ENCODE measurements at places on chromosomes 5 and 9.

DNA sequence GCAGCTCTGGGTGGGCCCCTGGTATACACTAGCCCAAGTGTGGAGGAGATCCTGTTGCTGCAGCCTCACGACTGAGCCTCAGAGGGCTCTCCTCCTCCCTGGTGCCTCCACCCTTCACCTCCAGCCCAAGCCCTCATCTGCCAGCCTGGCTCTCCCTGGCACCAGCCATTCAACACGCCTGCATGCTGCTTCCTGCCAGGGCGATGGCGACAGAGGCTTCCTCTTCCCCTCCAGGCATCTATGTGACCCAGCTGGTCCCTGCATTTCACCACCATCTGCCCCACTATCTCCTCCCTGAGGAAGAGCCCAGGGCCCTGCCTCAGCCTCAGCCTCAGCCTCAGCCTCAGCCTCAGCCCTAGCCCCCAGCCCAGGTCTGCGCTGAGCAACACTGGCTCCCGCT, 54.8 kb upstream of the ANGPTL2 start:
- no peak for DNase-seq

DNA sequence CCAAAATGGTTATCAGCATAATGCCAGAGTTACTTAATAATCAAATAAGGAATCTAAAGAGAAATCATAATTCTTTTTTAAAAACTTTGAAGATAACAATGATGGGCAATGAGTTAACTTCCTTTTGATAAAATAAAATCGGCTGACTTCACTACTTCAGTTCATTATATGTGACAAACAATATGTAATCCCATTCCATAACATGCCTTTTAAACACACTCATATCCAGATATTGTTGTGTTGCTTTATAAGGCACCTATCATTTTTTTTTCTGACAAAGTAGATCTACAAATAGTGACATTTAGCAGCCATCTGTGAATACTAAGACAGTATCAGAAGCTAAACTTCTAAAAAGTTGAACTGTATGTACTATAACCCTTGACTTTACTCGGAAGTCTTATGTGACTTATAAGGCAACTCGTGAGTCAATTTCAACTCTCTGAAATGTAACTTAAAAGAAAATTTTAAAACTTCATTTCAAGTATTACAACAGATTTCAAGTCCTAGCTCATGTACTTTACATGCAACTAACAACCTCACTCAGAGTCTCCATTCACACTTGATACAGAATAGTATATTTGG, 7.5 kb downstream of the ADAMTS6 start:
- no peak for DNase-seq

- DNase-seq: peak; percentile 53
Observed at GRCh38 chr9:130448035-130448624, 3.4 kb downstream of the ASS1 start.

- no peak for DNase-seq
Observed at GRCh38 chr9:131464354-131465000, 38.2 kb upstream of the POMT1 start.

DNA sequence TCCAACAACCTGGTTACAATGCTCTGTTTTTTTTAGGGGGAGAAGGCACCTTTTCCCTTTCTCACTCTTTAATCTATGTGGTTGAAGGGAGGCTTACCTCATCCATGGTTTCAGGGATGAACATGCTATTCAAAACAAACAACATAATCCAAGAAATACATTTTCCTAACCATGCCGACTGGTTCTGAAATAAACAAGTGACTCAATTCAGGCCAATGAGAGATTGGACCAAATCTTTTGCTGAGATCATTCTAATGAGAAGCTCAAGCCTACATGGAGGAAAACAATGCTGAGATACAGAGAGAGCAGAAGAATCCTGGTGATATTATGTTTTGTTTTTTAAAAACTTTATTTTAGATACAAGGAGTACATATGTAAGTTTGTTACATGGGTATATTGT, 46.8 kb upstream of the ELL2 start:
- DNase-seq: no peak

- DNase-seq: no peak
Observed at GRCh38 chr9:33105959-33106358, 29.5 kb upstream of the SMU1 start.

- peak; percentile 93 for DNase-seq
Observed at GRCh38 chr5:145925353-145925752, 11.0 kb upstream of the SH3RF2 start.

DNA sequence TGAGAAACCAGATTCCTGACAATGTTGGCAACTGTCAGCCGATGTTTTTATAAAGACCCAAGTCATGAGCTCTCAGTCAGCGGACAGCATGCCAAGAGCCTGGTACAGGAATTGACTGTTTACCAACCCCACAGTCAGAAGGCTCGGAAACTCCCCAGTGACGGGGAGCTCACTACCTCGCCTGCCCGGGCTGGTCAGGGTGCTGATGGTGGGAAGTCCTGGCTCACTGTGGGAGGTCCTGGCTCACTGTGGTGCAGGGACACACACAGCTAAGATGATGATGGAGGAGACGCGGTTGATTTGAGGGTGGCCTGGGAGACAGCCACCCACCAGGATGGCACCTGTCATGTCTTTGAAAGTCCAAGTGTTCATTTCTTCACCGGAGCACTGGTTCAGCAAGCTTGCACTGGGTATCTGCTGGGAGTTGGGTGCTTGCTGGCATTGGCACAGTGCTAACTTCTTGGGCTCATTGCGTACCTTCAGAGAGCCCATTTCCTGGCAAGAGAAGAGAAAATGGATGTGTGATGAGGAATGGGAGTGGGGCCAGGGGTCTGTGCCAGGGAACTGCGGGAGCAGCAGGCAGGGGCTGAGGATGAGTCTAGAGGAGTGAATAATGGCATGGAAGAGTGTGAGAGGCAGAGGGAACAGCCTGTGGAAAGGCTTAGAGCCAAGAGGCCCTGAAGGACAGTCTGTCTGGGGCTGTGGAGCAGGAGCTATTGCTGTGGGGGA, 15.3 kb downstream of the ASS1 start:
- DNase-seq: no peak

- no peak for DNase-seq
Observed at GRCh38 chr5:139394654-139395566, at the start of gene PROB1. Gene PROB1, minus strand, starts transcription at chr5:139395104. Its CDS starts 23 bp downstream, at chr5:139395081.

DNA sequence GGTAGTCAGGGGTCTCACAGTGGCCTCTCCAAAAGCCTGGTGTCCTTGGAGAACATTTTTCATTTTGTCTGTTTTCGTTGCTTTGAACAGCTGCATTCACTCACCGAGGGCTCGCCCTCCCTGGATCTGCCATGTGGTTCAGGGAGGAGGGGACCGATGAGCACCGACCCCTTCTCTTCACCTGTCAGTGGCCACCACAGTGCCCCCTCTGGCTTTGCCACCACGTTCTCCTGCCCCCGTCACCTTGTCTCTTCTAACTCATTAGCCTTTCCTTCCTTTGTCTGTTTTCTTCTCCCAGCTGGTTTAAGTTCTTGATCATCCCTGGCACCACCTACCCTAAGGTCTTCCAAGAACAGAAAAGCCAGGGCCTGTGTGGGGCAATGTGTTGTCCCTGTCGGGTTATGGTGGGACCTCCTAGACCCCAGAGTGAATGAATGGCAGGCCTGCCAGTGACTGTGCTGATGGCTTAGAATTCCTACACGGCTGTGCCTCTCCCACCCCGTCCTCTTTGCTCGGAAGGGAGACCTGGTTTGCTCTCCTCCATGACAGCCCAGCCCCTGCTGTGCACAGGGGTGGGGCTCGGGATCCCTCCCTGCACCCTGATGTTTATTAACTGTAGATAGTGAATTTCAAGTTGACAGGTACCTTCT, 90.0 kb downstream of the ANKRD33B start:
- DNase-seq: no peak

DNA sequence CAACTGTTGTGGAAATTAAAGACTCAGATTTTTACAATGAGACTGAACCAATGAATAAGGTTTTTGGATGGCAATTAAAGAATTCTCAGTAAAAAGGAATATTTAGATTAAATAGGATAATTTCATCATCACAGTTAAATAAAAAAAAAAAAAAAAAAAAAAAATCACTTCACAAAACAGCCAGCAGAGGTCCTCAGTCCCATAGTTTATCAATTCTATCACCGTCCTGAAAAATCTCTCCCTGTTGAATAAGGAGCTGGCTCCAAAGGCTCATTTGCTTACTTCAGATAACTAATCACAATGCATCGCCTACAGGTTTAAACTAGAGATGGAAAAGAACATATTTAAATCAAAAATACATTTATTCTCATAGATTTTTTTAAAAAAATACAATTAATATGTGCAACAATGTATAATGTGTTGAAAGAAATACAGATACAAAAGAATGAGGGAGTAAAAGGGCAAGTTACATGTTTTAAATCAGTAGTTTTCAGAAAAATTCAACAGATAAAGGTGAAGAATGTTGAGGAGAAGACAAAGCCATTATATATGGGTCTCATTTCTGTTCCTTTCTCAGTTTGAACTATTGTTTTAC, 175.8 kb upstream of the CHD1 start:
- no peak for DNase-seq

GRCh38 chr5:138502121-138502520, 36.8 kb downstream of the EGR1 start:
- no peak for DNase-seq

- no peak for DNase-seq
Observed at GRCh38 chr5:61638476-61638875, 306.4 kb downstream of the ZSWIM6 start.

GRCh38 chr9:92529124-92529523, 6.7 kb downstream of the ECM2 start:
- no peak for DNase-seq

DNA sequence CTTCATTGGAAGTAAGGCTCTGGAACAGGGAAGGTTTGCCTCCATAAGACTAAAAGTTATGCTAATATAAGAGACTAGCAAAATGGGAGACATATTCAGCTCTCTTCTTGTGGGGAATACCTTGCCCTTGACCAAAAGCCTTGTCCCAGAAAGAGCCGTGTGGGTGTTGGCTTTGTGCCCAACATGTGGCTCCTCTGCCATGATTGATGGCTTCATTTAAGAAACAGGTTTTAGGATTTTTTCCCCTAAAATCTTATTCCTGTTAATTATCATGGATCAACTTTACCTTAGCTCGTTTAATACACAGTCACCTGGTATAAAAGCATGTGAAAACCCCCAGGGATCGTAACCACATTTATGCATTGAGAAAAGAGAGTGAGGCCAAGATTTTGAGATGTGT, 38.9 kb downstream of the DOCK8 start:
- DNase-seq: no peak

- no peak for DNase-seq
Observed at GRCh38 chr9:121289026-121289771, 21.2 kb downstream of the GSN start.

- no peak for DNase-seq
Observed at GRCh38 chr5:129382921-129383672, 77.0 kb upstream of the ADAMTS19 start.

- DNase-seq: no peak
Observed at GRCh38 chr9:15420796-15421195, 1.9 kb upstream of the SNAPC3 start.

DNA sequence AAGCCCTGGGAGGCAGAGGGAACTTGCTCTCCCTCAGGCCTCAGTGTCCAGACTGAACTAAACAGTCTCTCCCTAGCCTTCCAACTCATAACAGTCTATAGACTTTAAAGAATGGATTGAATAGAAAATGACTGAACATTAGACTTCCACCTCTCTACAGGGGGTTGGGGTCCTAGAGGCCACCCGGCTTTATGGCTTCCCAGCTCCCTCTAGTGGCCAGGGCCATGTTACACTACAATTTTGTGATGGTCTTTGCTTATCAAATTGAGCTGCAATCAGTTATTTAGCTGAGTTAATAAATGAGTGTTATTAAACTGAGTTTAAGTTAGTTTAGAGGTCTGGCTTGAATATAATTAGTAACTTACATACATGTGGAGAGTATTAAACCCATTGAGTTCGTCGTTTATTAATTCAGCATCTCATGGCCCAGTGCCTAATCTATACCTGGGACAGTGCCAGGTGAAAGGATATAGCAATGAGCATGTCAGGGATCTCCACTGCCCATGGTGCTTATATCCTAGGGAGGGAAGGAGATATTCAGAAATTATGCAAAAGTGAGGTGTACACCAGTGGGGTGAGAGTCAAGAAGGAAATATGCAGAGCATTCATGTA, 105.2 kb downstream of the SH3TC2 start:
- DNase-seq: no peak

GRCh38 chr5:172410662-172411483, 43.5 kb downstream of the SH3PXD2B start:
- DNase-seq: peak; percentile 85

- no peak for DNase-seq
Observed at GRCh38 chr9:127167560-127168326, 45.3 kb upstream of the ANGPTL2 start.

- DNase-seq: no peak
Observed at GRCh38 chr5:75239681-75240080, 3.0 kb upstream of the ANKRD31 start.

DNA sequence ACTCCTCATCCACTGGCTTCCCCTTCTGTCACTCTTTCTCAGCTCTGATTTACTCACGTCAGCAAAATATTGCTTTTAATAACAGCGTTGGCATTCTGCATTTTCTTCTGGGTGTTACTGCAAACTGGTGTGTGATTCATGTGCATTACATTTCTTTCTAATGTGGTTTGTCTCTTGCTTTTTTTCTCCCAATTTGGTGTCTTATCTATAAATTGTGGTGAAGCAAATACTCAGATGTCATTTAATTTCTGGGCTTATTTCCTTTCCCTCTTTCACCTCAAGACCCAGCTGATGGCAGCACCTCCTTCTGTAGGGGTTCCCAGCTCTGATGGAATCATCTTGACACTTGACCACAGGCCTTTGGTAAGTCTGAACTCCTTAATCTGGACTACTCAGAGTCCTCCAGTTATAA, 180.7 kb upstream of the ZNF618 start:
- DNase-seq: no peak

DNA sequence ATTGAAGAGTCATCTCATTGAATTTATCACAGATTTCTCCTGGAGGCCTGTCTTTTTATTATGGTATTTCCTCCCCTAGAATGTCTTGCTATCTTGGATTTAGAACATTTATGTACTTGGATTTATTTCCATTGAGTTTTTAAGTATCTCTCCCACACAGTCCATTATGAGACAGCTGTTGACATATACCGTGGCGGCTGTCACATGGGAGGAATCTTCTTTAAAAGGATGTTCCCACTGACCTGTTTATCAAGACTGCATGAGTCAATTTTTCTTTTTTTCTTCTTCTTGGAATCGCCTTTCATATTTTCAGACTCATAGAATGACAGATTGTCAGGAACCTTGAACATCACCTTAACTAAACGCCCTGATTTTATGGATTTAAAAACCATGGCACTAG, 2.9 kb upstream of the CAVIN4 start:
- no peak for DNase-seq

DNA sequence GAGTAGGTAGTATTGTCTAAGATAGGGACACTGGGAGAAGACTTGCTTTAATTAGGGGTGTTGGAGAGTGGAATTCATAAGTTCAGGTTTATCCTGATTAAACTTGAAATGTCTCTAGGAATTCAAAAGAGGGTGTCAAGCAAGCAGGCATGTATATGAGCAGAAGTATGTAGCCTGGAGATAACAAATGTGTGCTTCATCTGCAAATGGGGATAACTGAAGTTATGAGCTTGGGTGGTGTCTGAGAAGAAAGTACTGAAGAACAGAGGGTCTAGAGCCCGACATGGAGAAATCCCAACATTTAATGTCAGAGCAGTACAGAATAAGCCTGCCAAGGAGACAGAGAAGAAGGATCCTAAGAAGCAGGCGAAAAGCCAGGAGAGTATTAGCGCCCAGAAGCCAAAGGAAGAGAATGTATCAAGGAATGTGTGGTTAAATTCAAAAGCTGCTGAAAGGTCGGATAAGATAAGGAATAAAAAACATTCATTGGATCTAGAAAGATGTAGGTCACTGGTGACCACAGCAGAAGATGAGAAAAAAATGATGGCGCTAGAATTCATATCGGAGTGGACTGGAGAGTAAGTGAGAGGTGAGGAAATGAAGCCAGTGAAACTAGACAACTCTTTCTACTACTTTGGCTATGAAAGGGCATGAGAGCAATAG, 401.5 kb upstream of the PIK3R1 start:
- DNase-seq: no peak

Measured in fibroblast of skin of left quadriceps (primary cell).